GM12892 (cell line): ENCODE measurements at places on chromosomes 1 and 21.

DNA sequence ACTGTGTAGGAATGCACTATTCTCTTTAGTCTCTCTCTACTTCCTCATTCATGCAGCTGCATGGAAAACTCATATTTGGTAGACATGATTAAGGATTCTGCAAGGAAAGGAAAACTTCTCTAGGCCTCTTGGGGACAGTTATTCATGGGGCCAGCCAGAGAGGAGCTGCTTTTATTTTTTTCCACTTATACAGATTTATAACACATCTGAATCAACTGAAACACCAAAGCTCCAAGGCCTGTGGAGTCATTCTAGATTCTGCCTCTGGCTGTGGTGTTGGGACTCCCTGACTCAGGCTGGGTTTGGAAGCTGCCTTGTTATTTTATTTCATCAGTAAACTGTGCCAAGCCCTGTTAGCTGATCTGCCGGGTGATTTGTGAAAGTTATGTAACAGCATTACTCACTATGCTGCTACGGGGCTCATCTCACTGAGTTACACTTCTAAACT lies 83.9 kb upstream of the EDEM3 start:
- DNase-seq = no peak

DNA sequence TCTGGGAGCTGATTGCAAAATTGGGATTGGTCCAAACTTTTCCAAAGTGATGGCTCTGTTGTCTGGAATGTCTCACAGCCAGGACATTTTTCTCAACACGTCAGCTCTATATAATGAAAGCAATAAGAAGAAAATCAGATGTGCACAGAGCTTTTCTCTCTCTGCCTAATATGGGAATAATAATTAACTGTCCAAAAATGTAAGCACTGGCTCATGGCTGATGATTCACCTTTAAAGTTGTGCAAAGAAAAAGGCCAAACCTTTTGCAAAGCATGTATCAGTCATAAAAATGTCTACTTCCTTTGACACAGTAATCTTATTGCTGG lies 30.4 kb downstream of the ZNF281 start:
- DNase-seq = no peak

DNA sequence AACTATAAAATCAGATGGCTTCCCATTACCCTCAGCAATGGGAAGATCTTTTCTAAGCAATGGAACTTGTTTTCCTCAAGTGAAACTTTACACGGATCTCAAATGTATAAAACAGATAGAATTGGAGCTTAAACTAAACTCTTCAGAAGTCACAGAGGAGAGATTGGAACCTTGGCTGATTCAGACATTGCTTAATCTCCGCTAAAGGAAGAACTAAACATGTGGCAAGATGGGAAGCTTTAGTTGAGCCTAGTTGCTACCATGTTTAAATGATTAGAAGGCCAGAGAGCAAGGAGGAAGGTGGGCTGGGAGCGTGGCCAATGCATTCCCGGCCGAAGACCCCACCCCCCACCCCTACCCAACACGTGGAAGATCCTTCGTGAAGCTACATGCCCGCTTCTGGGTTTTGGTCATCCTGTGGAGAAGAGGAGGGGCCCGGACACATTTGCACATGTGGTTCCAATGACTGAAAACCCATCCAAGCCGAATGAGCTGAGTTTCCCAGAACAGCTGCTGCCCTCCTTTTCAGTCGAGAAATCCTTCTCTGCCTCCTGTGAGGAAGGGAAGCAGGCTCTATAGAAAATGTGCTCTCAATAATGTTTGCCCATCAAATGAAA lies 164.3 kb downstream of the MIS18A start:
- no peak for DNase-seq

DNA sequence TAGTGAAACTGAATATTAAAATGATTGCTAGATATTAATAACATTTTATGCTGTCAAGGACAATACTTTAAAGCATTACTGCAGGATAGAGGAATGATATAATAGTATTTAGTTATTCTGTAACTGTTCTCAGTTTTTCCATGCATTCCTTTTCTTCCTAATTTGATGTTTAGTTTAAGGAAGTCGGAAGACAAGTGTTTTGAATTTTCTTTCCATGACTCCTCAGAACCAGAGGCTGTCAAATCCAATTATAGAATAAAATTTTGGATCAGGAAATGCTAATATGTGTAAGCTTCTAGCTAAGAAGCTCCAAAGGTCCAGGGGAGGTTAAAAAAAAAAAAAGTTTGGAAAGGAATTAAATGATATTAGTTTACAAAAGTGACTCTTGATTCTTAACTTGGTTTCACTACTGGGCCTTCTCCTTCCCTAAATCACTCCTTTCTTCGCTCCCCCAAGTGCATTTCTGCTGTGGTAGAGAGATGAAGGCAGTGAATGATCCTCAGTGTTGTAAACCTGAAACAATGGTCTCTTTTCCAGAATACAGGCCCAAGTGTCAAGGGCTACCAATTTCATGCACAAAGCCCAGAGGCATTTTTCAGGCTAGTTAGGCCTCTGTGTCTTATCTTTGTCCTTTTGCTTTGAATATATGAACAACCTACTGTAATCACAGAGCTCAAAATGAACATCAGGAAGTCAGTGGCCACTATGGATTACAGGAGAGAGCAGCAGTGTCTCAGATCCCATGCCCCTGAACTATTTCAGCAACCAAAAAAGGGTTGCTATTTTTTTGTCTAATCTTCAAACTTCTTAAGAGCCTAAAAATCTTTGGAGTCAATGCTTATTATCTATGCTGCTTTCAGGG lies 6.2 kb downstream of the ADSS2 start:
- DNase-seq = no peak

GRCh38 chr1:156750711-156751450 lies 594 bp downstream of the HDGF start:
- DNase-seq = no peak

GRCh38 chr1:94926126-94926914 lies 590 bp downstream of the CNN3 start:
- peak; percentile 36 for DNase-seq

GRCh38 chr1:234851450-234852438 lies 241.8 kb upstream of the IRF2BP2 start:
- no peak for DNase-seq

GRCh38 chr1:201508809-201509208 lies 1.9 kb upstream of the CSRP1 start:
- no peak for DNase-seq

- no peak for DNase-seq
Observed at GRCh38 chr1:119219711-119220110, 79.3 kb upstream of the WARS2 start.

GRCh38 chr1:14003552-14003951 lies 303.6 kb downstream of the PRDM2 start:
- no peak for DNase-seq

DNA sequence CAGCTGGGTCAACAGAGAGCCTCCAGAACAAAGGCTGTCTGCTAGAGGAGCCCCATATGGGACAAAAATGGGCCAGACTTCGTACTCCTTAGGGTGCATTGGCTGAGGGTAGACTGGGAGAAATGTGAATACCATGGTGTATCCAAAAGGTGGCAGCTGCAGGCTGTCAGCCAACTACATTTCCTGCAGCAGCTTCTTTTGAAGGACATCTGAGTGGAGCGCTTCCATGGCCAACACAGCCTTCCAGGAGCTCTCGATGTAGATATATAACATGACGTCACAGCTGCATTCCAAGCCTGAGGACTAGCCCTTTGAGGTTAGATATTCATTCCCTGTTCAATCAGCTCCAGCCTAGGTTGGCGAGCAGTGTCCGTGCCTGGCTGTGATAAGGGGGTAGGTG lies 107.7 kb downstream of the MAB21L3 start:
- no peak for DNase-seq

DNA sequence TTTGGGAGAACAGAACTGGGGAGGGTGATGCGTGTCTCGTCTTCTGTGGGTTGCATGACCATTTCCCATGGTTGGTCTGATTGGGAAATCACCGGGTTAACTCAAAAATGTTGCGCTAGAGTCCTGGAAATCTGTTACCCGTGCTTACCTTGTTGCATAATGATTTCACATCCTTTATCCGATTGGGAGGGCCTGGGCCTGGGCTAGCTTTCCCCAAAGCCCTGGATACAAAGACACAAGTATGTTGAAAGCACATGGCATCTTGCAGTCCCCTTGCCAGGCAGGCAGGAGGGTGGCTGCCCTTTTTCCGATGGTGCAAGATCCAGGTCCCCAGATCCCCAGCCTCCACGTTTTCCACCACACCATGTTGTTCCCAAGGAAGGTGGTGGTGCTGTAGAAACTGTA lies 582 bp downstream of the TRPM2 start:
- DNase-seq = no peak

GRCh38 chr21:25513810-25514209 lies 93.5 kb downstream of the MRPL39 start:
- no peak for DNase-seq

- no peak for DNase-seq
Observed at GRCh38 chr1:3550511-3551289, 60.6 kb downstream of the MEGF6 start.

DNA sequence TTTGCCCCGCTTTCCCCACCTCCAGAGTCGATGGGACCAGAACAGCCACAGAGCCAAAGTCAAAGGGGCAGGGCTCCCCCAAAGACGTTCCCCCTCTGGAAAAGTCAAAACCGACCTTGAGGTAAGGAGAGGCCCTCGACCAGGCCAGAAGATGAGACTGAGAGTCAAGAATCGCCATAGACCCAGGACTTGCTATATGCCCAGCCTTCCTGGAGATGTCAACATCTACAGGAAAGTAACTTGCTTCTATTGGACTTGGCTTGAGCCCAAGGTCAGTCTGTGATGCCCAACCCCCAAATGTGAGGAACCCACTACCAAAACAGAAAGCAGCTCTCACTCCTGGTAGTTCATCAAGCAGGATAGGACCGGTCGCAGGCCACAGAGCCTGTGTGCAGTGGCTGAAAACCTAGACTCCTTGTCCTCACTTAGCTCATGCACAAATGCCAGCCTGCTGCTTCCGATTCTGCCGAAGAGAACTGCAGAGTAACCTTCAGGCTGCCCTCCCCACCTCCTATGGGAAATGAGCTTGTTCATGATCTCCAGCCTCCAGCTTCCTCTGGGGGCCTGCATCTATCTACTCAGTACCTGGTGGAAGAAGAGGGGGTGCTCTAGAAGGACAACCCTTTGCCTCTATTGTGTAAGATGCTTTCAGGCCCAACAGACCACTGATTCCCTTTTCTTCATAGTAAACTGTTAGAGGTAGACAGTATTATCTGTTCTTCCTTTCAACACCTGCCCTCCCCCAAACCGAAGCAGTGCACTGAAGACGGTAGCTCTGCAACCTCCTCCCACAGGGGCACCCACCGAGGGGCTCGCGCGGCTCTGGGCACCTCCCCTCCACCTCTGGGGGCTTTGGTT lies 1.4 kb downstream of the ACOT7 start:
- DNase-seq = no peak

GRCh38 chr1:92563457-92564216 lies 76.9 kb upstream of the GFI1 start:
- DNase-seq = no peak

DNA sequence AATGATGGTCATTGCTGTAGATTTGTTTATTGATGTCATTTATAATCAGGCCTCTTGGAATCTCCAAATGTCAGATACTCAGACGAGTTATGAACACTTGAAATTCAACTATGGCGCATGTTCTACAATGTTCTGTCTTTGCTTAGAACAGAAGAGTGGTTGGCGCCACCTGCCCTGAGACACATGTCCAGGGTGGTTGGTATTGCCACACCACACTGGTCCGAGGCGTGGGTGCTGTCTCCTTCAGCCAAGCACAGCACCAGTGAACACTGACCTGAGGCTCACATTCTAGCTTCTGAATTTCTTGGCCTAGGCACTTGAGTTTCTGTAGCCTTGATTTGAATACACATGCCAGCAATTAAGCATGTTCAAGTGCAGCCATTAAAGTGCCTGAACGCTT lies 10.1 kb upstream of the BMP8A start:
- DNase-seq = no peak

- no peak for DNase-seq
Observed at GRCh38 chr21:29320031-29320430, 21.3 kb downstream of the BACH1 start.

DNA sequence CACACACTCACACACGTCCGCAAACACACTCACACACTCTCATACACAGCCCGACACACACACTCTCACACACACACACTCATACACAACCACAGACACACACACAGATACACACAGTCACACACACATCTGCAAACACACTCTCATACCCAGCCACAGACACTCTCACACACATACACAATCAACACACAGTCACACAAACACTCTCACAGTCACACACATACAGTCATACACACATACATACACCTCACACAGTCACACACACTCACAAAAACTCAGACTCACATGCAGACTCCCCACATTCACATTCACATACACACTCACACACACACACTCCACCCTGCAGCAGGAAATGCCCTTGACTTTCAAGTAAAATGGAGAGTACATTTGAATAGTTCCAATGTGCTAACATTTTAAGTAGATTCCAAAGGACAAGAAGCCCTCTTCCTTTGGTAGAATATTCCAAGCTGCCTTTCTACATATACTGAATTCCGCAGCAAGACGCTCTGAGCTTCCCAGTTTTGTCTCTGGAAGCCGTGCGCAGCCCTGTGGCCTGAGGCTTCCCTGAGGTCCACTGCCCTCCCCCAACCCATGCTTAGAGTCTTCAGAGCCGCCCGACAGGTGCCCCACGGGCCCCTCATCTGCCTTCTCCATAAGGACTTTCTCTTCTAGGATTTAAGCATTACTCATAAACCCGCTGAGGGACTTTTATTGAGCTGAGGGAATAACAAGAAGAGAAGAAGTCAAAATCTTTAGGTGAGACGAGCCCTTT lies 9.7 kb downstream of the BATF3 start:
- DNase-seq = no peak

- no peak for DNase-seq
Observed at GRCh38 chr1:199590708-199591107, 436.8 kb upstream of the NR5A2 start.

GRCh38 chr1:119227456-119227855 lies 87.0 kb upstream of the WARS2 start:
- no peak for DNase-seq

- no peak for DNase-seq
Observed at GRCh38 chr1:244214009-244214967, 163.2 kb downstream of the ZBTB18 start.

GRCh38 chr1:78291418-78291817 lies 199.4 kb upstream of the PTGFR start:
- no peak for DNase-seq

DNA sequence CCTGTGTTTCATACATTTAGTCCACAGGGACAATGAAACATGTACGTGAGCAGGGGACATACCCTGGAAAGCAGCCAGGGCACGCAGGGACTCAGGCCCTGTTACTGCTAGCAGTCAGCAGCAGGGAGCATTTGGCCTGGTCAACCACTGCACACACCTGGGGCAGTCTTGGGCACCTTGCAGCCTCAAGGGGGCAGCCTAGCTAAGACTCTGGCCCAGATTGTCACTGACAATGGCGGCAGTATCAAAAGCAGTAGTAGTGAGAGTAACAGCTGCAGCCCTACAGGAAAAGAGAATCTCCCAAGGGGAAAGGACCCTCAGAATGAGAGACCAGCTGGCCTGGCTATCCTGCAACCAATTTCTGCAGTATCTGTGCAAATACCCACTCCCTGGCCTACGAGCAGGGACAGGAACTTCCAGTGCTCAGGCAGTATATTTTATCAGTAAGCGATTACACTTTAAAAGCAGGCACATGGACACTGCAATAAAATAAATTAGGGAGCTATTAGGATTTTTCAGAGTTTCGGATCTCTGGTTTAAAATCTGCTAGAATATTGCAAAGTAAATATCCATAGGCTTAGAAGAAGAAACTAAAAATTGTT lies 475.6 kb downstream of the LTN1 start:
- peak; percentile 9 for DNase-seq

GRCh38 chr1:2049225-2049717 lies 940 bp upstream of the PRKCZ start:
- no peak for DNase-seq

- no peak for DNase-seq
Observed at GRCh38 chr21:14750041-14750440, 203.9 kb upstream of the SAMSN1 start.

- DNase-seq = no peak
Observed at GRCh38 chr1:98066911-98067310, 146.1 kb upstream of the DPYD start.
